ENCODE measurements at places on chromosomes 7 and 10. TPM values are rescaled to one million over a fixed set of nuclear protein-coding genes. Genes with fewer than 3 reads are reported as not detected.

Gene CHN2
- total RNA-seq = 13.4 TPM

Gene PRF1
- 2.0 TPM for total RNA-seq

Gene ATOH7
- 1.5 TPM for total RNA-seq

Gene CCDC3
- total RNA-seq = 9.2 TPM

Gene SLC26A5
- total RNA-seq = not detected

Gene OR13A1
- total RNA-seq = 0.06 TPM

Gene SFMBT2
- total RNA-seq = 10.4 TPM

Gene THSD7A
- total RNA-seq = 54.5 TPM

Gene CNTNAP2
- 41.5 TPM for total RNA-seq

All from metanephros (tissue), 2 donors.